ENCODE measurements at places on chromosomes 6 and 20.
A peak's percentile ranks its signal among the peaks of the same experiment; 100 is the strongest.

DNA sequence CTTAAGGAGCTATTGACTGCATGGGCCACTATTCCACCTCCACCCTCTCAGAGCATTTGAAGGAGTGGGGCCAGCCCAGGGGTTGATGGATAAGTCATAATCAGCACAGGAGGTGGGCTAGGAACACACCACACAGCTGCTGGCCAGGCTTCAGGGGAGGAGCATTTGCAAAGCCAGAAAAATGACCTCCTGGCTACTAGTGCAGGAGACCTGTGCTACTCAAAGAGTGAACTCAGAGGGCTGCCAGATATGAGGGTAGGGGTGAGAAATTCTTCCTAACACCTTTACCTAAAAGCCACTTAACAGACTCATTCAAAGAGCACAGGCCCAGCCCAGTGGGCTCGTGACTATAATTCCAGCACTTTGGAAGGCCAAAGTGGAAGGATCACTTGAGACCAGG is 210.8 kb downstream of the TBXT start:
- DNase-seq: no peak

DNA sequence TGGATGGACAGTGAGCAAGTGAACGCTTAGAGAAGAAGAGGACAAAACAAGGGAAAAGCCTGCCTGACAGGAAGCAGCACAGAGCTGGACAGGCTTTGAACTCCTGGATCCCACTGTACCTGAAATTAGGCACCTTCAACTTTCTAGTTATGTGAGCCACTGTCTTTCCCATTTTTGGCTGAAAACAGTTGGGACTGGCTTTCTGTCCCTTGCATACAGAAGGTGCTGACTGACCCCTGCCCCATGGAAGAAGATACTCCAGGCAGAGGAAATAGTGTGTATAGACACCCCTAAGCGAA is 122.8 kb downstream of the CEBPB start:
- no peak for DNase-seq

- no peak for DNase-seq
Observed at GRCh38 chr20:25273046-25273445, 25.2 kb downstream of the PYGB start.

- no peak for DNase-seq
Observed at GRCh38 chr20:58714340-58714922, 21.8 kb downstream of the NPEPL1 start.

GRCh38 chr6:123589317-123589716 is 47.4 kb downstream of the TRDN start:
- DNase-seq: no peak

- peak; percentile 61 for DNase-seq
Observed at GRCh38 chr20:5991623-5992441, 41.4 kb downstream of the MCM8 start.

GRCh38 chr20:40673442-40673841 is 15.6 kb downstream of the MAFB start:
- DNase-seq: no peak

DNA sequence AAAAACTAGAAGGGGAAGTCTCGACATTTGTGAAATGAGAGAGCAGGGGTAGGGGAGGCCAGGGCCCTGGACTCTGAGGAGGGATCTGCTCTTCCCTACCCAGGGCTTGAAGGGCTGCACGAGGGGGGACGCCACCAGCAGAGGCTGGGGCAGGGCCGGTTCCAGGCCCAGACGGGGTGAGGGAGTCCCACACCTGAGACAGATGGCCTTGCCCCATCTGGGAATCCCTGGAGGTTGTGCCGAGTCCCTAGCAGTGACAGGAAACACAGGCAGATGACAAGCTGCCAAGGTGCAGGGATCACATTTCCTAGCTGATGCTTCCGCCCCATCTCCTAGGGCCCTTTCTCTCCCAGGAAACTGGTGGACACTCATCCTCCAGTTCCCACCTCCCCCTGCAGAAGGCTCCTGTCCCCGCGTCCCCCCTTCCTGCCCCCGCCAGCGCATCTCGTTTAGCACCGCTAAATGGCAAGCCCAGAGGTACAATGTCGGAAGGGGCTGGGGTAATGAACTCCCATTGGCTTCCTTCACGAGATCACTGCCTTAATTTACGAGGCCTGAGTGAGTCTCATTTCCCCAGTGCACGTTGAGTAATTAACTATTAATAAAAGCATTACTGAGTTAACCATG is 35.2 kb upstream of the CDH22 start:
- DNase-seq: no peak

DNA sequence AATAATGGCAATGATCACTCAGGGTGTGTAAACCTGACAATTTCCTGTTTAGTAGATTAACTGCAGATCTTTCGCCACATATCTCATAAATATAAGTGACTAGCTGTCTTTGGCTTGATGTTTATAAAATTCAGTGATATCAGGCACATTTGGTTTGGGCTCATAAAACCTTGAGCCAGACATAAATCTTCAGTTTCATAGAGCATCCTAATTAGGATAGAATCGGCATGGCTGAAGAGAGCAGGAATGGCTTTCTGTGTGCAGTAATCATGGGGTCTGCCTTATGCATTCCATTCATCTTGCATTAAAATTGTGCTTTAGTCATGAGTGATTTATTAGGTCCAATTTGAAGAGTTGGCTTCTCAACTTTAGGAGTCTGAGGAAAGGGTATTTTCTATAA is 27.2 kb downstream of the AIG1 start:
- DNase-seq: no peak

GRCh38 chr6:18135171-18135570 is 12.7 kb upstream of the NHLRC1 start:
- no peak for DNase-seq

DNA sequence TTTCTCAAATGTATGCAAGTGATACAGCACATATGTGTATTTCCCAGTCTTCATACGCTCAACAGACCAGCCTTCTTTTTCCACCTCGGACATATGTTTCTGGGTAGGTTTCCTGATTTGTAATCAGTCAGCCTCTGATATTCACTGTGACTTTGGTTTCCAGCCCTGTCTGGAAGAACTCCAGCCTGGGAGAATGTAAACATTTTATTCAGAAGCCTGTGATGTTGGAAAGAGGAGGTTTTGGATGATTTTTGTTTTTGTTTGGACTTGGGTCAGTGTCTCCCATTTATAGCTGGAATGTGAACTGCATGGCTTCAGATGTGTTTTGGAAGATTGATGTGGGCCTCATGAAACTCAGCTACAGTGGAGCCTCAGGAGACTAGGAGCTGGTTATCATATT is 172.2 kb upstream of the CENPW start:
- DNase-seq: no peak

DNA sequence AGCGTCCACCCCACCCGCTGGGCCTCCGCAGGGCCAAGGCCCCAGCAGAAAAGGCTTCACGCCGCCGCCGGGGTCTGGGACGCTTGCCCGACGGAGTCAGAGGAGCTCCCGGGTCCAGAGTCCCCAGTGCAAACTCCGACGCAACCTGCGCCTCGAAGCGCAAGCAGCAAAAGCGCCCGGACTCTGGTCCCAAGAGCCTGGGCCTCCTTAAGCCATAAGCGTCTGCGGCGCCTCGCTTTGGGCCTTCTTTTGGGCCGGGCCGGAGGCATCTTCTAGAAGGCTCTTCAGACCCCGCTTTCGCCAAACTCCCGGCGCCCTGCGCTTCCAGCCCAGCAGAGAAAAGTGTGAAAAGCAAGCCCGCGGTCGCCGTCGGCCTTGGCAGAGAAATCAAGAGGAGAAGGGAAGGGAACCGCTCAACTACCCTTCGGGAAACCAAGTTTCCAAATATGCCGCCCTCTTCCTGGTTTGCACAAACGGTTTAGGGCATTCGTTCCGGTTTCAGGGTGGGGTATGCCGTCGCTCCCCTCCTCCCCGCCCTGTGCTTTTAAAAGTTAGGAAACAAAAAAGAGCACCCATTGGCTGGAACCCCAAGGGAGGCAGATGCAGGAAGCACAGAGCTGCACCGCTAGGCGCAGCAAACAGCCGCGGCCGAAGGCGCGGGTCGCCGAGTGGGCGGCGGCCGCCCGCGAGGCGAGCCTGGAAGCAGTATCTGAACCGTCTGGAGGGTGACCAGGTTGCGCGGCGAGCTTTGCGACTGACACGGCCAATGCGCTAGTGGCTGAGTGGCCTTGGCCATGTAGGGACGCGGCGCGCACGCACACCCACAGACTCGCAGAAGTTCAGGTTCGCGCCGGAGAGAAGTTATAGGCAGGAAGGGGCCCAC is 1.2 kb downstream of the TBX18 start:
- DNase-seq: peak; percentile 61

GRCh38 chr6:136501514-136501913 is 48.7 kb downstream of the MAP7 start:
- DNase-seq: peak; percentile 6

GRCh38 chr6:75370011-75370410 is 85.4 kb upstream of the TMEM30A start:
- no peak for DNase-seq

GRCh38 chr6:142913511-142914047 is 31.4 kb downstream of the HIVEP2 start:
- no peak for DNase-seq

DNA sequence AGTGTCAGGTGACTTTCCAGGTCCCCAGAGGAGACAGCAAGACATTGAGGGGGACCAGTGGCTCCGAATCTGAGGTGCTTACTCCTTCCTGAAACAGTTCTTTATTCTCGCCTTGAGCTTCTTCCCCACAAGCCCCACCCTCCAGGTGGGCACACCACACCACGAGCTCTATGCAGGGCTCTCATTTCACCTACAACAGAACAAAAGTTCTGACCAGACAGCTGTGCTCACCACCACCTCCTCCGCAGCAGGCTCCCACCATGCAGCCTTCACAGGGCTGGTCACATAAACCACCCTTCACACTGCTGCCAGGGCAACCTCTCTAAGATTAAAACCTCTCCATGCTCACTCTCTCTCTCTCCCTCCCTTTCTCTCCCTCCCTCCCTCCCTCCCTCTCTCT is 384.5 kb upstream of the ARID1B start:
- DNase-seq: no peak

- no peak for DNase-seq
Observed at GRCh38 chr6:135850882-135851281, 619 bp upstream of the PDE7B start.

- no peak for DNase-seq
Observed at GRCh38 chr6:107625264-107625663, 135.3 kb downstream of the SOBP start.

DNA sequence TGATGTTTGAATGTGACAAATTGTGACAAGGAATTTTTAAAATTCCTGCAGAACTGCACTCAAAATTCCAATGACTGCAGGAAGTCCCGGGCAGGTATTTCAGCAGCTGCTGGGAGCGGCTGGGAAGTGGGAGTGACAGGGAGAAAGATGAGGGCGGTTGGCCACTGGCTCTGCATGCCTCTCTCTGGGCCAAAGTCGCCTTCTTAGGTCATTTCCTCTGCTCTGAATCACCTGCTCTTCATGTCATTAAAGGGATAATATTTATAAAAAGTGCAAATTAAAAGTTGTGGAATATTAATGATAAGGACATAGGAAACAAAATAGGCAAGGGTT is 43.9 kb downstream of the RAMACL start:
- DNase-seq: peak; percentile 64

GRCh38 chr6:16764188-16764950 is 3.1 kb upstream of the ATXN1 start:
- peak; percentile 72 for DNase-seq

GRCh38 chr6:63245420-63245819 is 34.2 kb downstream of the FKBP1C start:
- DNase-seq: no peak

- DNase-seq: no peak
Observed at GRCh38 chr20:23691675-23692074, 2.8 kb upstream of the CST4 start.

- no peak for DNase-seq
Observed at GRCh38 chr6:20642441-20642840, 108.2 kb downstream of the CDKAL1 start.

GRCh38 chr20:10362674-10363073 is 71.3 kb downstream of the MKKS start:
- DNase-seq: no peak

DNA sequence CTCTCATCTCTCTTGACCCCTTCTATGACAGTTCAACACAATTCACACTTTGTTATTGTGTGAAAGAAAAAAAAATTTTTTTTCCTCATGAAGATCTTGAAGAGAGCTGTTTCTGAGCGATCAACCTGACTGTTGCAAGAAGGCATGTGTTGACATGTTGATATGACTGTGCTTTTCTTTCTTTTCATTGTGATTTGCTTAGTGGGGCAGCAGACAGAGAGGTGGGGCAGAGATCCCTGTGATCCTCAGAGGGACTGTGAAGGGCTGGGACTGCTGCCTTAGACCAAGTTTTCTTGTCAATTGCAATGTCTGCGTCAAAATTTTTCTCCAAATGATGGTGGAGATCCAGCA is 70.8 kb upstream of the IYD start:
- no peak for DNase-seq

DNA sequence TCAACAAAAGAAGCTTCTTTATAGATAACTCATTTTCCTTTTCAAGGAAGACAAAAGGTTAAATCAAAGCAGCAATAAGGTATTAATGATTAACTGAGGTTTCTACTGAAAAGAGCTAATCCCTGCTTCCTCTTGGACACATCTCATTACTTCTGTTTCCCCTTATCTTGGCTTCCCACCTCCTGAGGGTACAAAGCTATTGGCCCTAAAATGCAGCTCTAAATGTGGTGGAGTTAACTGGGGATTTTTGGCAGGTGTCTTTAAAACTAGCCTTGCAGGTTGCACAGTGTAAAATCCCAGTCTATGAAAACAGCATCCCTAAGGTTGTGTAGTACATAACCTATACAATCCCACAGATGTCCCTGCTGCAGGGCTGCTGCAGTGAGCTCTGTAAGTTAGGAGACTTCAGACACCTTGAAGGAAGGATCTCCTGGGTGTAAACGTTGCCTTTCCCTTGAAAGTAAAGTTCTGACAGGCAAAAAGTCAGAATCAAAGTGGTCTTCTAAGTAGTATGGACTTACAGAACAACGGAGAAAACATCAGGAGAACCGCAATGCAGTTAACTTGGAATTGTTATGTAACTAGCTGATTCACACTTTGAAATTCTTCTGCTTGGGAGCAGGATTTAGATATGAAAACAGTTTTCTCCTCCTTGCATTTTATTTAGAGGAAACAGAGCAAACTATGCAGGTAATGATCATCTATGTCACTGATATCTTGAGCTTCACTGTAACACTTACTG is 71.7 kb upstream of the TRAF3IP2 start:
- no peak for DNase-seq

DNA sequence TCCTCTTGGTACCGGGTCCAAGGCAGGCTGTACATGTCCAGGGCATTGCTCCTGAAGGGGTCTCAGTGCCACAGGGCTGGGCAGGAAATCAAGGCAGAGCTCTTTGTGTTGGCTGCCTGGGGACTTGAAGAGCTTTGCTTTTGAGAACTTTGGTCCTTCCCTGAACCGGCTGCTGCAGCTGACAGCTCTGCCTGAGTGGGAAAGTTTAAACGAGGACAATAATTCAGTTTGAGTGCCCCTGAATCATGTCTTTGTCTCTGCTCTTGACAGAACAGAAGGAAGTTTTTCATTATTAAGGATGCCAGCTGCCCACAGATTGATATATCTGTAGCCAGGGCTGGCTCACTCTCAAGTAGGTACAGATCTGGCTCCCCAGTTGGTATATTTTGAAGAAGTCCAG is 56.1 kb downstream of the ANKRD6 start:
- no peak for DNase-seq

DNA sequence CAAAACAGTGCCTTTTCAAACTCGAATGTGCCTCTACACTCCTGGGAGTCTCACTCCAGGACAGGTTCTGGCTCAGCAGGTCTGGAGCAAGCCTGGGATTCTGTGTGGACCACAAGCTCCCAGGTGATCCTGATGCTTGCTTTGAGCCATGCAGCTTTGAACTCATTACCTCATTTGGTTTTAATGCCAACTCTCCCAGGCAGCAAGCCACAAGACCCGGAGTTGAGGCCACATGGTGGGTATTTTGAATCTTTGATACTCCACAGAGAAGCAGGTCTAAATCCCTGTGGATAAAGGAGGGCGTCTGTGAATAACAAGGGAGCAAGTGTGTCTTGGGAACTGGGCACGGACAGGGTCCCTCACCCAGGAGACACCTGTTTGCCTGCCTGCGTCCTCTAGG is 205.4 kb upstream of the CST7 start:
- DNase-seq: no peak

All from fibroblast of lung (primary cell).